ENCODE measurements at places on chromosomes 12 and 14.

GRCh38 chr12:4450551-4451112 lies 5.0 kb upstream of the FGF6 start:
- DNase-seq = no peak

DNA sequence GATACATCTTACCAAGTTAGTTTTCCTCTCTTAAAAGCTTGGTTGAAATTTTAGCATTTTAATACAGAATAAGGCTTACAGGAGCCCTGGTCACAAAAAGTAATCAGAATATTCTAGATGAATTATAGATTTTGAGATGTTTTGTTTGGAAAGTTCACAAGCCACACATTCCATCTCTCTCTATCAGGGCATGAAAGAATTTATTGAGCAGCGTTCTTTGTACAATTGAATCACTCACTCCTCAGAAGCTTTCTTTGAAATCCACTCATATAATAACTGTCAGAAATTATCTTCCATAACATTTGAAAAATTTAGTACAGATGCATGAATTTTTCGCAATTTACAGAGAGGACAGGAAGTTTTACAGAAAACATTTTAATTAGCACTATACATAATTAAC lies 938.6 kb upstream of the MDGA2 start:
- no peak for DNase-seq

DNA sequence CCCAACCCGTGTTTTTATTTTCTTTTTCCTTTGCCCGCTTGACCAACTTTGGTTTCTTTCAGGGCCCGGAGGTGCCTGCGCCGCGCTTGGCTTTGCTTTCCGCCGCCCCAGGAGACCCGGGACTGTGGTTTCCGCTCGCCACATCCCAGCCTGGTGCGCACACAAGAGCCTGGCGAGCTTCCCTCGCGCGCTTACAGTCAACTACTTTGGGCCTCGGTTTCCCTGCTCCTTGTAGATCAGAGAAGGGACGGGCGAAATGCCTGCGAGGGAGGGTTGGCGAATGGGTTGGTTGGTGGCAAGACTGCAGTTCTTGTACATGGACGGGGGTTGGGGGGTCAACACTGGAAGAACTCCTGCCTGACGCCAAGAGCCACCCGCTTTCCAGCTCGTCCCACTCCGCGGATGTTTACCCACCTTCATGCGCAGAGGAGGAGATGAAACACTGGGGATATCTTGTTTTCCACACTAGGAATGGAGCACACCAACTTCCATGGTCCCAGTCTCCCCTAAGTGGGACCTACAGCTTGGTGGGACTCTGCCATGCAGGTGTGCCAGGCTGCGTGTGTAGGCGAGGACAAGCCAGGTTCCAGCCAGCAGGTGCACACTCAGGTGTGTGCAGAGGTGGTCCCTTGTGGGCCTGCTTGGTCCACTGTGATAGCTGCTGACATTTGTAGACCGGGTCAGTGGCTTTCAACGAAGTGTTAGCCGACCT lies 16.6 kb upstream of the TBX3 start:
- no peak for DNase-seq

- DNase-seq = no peak
Measured at GRCh38 chr14:47389535-47389934, 285.9 kb downstream of the MDGA2 start.

DNA sequence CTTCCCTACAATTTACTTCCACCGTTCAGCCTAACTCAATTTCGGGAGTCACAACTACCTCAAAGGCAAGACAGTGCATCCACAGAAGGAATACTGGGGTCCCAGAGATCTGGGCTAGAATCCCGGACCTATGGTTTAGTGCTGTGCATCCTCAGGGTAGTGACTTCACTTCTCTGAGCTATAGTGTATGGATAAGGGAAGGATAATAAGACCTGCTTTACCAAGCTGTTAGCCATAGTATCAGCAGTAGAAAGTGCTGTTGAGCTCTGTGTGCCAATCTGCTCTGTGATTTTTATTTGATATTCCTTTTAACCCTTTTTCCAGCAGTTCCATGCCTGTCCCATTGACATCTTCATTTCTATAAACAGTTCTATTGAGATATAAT lies 1044.3 kb downstream of the BCL11B start:
- DNase-seq = no peak

DNA sequence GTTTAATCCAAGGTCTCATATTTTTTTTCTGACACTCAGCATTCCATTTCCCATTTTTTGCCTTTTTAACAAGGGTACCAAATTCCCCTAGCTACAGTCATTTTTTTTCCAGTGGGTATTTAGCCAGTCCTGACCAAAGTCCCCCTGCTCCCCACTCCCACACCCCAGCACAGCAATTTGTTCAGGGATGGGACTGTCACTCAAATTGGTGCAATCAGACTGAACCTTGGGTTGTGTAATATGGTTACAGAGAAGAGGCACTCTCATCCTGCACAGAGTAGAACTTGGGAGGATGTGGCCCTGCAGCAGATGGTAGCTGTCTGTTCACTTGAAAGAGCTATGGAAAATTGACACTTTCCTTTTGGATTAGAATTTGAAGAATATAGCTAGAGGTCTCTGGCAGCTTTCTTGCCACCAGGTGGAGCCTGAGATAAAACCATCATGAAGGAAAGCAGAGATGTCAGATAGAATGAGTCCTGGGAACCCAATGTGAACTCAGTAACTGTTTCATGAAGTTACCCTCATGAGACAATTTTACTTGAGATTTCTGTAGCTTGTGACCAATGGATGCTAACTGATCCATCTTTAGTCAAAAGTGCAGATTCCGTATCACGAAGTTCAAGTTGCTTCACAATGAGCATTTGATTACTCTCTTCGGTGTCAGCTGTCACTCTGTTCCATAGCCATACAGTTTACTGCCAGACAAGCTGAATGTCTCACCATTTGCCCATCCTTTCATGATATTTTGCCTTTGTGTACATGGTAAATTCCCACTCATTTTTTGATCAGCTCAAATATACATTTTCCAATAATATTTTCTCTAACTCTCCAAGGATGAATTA lies 394.0 kb upstream of the SYT1 start:
- no peak for DNase-seq

- DNase-seq = no peak
Measured at GRCh38 chr12:89752341-89752740, 43.7 kb upstream of the ATP2B1 start.

GRCh38 chr14:101288436-101289229 lies 272.7 kb upstream of the DIO3 start:
- DNase-seq = no peak

- no peak for DNase-seq
Measured at GRCh38 chr12:127496255-127496654, 770.7 kb upstream of the TMEM132C start.

DNA sequence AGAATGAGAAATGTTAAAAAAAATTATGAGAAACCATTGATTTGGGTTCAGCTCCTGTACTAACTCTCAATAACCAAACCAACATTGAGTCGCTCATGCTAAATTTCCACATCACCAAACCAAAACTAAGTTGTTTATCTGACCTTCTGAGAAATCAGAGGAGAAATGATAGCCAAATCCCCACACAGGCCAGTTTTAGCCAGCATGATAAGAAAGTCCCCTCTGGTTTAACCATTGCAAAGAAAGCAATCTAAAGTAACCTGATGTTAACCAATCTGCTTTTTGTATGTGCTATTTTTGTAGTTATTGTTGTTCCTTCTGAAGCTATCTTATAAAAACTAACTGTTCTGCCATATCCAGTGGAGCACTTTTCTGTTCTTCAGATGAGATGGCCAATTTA lies 599.7 kb downstream of the SLC16A7 start:
- no peak for DNase-seq

DNA sequence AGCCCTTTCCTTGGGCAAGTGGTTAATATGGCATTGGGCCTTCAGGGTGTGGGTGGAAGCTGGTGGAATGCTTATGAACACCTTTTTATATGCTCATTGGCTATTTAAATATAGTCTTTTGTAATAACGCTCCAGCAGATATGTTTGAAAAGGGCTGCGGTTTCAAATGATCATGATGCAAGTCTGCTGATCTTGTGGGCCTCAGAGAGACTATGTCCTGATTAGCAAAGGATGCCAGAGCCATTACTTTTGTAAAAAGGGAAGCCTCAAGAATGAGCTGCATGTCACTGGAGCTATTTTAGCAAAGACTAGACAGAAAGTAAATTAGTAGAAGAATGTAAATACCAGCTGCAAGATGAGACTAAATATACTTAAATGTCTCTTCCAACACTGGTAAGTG lies 200.5 kb downstream of the GXYLT1 start:
- DNase-seq = no peak

DNA sequence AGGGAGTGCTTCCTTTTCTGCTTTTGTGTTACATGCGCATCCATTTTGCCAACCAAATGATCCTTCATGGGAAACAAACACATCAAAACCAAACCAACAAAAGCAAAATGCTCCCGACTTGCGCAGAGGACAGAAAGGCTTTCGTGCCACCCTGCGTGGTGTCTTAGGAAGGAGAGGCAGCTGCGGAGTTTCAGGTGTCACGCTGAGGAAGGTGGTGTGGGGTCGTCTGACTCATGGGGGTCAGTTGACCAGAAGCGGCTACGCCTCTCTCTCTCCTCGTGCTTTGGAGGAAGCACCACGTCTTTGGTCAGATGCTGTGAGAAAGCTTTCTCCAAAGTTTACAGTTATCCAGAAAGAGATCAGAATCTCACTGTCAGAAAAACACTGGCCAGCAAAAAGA lies 7.9 kb downstream of the EMP1 start:
- no peak for DNase-seq

- no peak for DNase-seq
Measured at GRCh38 chr12:6828781-6829535, 751 bp downstream of the P3H3 start.

- no peak for DNase-seq
Measured at GRCh38 chr12:18998343-18999261, 130.9 kb upstream of the PLEKHA5 start.

GRCh38 chr12:52270541-52271070 lies 3.8 kb upstream of the KRT86 start:
- no peak for DNase-seq

- DNase-seq = no peak
Measured at GRCh38 chr12:106750524-106750923, 24.0 kb upstream of the RIC8B start.

DNA sequence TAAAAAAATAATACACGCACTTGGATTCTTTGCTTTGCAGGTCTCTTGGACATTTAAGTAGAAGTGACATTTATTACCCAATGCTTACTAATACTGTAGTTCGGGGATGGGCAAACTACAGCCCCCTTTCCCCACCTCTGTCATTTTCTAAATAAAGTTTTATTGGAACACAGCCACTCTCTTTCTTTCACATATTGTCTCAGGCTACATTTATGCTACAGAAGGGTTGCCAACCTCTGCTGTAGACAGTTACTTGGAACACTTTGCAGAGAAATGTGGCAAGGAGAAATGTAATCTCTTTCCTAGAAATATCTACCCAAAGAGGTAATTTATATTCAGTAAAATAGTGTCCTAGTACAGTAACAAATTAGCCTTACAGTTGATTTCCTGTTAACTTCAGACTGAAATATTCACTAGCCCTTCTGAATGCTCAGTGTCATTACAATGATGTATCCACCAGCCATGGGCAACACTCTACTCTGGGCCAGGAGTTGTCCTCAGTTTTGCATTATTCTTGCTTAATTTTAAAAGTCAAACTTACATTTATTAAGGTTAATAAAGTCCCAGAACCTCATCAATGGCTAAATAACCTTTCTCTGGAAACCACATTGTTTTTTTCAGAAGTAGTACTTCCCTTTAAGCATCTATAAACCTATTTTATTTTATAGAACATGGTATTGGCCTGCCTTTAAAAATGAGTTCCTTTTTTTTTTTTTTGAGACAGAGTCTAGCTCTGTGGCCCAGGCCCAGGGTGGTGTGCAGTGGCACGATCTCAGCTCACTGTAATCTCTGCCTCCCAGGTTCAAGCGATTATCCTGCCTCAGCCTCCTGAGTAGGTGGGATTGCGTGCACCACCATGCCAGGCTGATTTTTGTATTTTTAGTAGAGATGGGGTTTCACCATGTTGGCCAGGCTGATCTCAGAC lies 269.6 kb upstream of the AMIGO2 start:
- no peak for DNase-seq

DNA sequence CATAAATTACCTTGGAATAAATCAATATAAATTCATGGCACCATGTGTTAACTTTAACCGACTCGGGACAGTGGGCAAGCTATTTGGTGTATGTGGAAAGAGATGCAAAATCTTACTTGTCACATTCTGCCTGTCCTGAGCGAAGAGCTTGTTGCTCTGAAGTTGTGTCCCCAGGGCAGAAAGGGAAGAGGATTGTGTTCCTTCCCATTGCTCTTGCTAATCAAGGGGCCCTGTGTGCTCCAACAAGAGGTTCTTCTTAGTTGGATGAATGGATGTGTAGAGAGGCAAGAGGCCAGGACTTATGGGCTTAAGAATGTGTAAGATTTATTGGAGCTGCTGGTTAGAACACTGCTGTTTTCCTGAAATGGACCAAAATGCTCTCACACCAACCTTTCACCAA lies 36.5 kb upstream of the FRS2 start:
- DNase-seq = no peak

Measured in CMK (cell line).